ENCODE measurements at places on chromosomes 4 and X.

- no peak for DNase-seq
Measured at GRCh38 chr4:56641494-56642051, 39.5 kb downstream of the HOPX start.

DNA sequence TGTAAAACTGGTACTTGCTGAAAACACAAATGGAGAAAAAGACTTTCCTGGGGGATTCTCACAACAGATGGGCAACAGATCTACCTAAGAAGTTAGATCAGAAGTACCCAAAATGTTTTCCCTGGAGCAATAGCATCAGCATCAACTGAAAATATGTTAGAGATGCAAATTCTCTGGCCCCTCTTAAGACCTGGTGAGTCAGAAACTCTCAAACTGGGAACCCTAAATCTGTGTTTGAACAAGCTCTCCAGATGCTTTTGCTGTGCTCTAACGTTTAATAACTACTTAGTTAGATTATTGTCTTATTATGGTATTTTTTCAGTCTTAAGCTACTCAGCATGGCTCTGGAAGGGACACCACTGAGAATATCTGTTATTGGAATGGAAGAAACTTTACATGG is 55.2 kb upstream of the TRPC3 start:
- DNase-seq = no peak

- DNase-seq = no peak
Measured at GRCh38 chr4:121535351-121535750, 154.5 kb upstream of the QRFPR start.

GRCh38 chrX:104281564-104281963 is 26.8 kb upstream of the ESX1 start:
- DNase-seq = no peak

- DNase-seq = no peak
Measured at GRCh38 chrX:49247916-49248811, 12.9 kb downstream of the CCDC22 start.

DNA sequence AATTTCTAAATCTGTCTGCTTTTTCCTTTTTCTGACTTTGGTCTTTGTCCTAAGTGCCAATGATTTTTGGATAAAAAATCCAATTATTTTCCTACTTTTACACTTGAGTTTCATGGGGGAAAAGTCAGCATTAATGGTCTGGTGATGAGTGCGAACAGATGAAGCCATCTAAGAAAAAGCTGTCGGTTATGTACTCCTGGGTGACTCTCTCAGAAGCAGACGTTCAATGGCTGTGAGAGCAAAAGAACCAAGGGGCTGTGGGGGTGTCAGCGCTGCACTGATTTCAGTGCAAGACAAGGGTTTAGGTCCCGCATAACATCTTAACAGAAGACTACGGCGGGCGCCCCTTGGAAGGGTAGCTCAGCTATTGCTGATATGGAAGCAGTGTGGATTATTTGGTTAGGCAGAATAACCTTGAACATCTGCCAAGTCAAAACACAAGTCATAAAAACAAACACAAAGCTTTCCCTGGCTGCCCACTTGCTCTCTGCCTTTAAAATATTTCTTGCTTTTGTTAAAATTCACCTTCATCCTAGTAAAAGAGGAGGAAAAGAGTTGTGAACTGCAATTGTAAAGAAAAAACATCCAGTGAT is 240.5 kb downstream of the MAML3 start:
- no peak for DNase-seq

- no peak for DNase-seq
Measured at GRCh38 chr4:52260514-52261210, 209.6 kb downstream of the SPATA18 start.

- DNase-seq = no peak
Measured at GRCh38 chrX:9635803-9636202, 129.8 kb downstream of the GPR143 start.

DNA sequence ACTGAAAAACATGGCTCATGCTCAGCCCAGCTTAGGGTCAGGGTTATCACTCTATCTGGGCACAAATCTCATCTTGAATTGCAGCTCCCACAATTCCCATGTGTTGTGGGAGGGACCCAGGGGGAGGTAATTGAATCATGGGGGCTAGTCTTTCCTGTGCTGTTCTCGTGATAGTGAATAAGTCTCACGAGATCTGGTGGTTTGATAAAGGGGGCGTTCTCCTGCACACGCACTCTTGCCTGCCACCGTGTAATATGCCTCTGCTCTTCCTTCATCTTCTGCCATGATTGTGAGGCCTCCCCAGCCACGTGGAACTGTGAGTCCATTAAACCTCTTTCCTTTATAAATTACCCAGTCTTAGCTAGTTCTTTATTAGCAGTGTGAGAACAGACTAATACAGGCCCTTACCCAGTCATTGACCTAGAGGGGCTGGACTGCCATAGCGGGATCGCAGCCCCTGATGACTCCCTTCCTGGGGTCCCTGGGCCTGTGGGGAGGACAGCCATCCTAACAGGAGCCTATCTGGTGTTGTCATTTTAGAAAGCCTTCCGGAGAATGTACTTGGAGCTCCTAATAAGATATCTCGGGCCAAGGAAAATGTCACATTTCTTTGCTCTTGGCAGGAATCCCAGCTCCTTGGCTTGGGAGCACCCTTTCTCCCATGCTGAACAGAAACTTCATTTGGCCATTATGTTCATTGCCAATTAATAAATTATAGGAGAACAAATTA is 112.6 kb downstream of the PHKA2 start:
- DNase-seq = no peak

- DNase-seq = no peak
Measured at GRCh38 chr4:43567644-43568043, 675.1 kb downstream of the GRXCR1 start.

- no peak for DNase-seq
Measured at GRCh38 chr4:181822005-181822375, 421.2 kb upstream of the TENM3 start.

- no peak for DNase-seq
Measured at GRCh38 chrX:4655743-4656142, 942.3 kb upstream of the PRKX start.

All from effector CD8-positive, alpha-beta T cell (primary cell).